ENCODE measurements at places on chromosomes 3 and 15.

DNA sequence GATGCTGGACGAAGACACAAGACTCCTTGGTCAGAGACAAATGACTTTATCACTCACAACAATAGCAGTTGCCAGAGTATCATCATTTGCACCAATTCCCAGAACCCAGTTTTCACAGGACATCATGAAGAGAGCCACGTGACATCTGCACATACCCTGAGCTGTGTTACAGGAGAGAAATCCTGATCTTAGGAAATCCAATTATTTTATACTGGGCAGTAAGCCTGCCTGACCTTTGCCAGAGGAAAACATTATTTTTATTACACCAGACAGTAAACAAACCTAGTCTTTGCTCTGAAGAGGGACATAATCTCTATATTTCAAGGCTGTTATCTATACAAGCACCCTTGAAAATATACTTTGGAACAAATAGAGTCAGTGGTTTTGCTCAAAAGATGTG, 77.4 kb downstream of the ZBBX start:
- DNase-seq, result no peak

DNA sequence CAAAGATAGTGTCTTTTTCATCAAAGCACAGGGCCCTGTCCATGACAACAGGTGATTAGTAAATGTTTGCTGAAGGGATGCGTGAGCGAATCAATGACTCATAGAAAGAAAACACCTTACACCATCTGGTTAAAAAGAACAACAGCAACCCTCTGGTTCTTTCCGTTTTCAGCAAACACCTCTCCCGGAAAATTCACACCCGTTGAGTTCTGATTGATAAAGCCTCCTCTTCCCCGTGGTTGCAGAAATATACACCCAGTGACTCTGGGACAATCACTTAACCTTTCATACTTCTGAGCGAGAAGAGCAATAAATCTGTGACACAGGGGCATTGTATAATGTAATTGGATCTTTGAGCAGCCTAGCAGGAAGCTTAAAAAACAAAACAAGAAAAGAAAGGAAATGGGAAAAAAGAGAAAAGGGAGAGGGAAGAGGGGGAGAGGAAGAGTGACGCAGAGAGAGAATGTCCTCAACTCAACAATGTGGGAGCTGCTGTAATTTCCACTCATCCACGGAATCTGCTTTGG, 37.6 kb downstream of the ADAMTS9 start:
- DNase-seq, result no peak

DNA sequence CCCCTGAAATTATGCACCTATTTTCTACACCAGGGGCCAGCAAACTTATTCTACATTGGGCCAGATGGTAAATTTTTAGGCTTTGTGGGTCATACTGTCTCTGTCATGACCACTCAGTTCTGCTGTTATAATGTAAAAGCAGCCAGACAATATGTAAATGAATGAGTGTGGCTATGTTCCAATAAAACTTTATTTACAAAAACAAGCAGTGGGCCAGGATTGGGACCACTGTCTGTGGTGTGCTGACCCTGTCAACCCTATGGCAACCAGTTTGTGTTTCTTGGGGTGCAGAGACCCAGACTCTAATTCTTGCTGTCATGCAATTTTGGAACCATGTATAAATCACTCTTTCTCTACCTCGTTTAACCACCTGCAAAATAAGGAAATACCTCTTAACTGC, 74.7 kb downstream of the LRIG1 start:
- DNase-seq, result no peak

DNA sequence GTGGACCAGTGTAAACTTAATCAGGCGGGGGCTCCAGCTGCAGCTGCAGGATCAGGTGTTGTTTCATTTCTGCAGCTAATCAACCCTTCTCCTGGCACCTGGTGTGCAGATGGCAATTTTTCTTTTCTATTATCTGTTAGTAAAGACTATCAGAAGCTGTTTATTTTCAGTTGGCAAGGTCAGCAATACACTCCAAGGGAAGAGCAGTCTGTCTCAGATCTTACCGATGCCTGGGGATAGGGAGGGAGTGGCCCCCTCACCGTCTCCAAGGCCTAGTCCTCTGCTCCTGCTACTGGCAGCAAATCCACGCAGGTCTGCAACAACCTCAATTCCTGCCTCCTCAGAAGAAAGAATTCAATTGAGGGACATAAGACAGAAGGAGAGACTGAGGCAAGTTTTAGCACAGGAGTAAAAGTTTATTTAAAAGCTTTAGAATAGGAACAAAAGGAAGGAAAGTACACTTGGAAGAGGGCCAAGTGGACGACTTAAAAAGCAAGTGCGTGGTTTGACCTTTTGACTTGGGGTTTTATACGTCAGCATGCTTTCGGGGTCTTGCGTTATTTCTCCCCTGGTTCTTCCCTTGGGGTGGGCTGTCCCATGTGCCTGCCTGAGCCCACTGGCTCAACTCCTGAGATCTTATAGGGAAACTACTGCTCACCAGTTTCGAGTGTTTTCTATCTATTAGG, 9.2 kb downstream of the CCRL2 start:
- DNase-seq, result no peak

DNA sequence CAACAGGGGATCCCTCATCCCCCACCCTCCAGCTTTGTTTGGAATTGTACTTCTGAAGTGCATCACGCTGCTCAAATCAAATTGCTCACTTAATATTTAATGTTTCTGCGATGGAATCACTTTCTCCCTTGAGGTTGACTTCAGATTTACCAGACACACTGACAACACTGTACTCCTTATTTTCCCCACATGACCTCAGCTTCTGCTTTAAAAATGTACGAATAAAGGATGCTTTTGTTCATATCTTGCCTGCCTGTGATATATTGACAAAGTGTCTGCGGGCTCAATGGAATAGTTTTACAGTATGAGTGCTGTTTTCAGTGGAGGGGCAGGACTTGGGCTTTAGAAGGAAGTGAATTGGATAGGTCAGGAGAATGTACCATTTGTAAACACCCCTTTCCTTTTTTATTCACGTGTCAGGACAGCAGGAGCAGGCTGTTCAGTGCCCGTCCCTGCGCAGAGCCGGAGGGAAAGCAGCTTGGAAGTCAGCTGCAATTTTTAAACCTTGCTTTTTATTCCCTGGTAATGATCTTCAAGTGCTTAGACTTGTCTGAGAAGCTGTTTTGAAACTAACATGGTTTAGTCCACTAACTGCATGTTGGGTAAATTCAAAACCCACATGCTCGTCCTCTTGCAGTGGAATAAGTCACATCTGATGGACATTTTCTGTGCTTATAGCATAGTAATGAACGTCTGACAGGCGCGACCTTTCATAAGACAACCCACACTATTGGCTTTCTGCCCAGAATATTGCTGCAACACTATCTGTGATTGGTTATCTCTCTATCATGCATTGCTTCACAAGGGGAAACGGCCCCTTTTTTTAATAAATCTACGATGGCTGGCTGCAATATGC, 29.9 kb downstream of the MBNL1 start:
- peak; percentile 30 for DNase-seq

DNA sequence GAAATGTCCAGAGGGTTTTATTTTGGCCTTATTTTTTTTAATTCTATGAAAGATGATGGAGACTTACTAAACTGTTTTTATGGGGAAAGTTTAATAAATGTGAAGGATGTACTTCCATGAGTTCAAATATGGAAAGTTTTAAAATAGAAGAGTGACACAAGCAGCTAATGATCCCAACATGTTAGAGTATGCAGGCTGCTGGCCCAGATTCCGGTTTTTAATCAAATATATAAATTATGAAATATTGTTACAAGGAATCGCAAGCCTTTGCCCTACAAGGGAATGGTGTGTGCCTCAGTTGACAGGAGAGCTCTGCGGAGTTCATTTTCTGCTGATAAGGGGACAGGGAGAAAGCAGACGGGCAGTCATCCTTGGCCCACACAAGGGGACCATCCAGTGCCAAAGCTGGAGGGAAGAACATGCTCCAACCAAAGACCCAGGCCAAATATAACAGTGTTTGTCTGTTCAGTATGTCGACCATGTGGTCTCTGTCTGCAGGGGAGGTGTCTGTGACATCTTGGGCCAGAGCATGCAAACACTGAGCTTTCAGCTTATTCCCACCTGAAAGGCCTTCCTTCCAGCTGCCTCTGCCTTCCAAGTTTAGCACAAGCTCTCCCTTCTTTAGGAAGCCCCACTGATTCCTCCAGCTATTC, 69.8 kb downstream of the SSUH2 start:
- DNase-seq, result no peak

- DNase-seq, result no peak
These were observed 103.3 kb upstream of the SPRED1 start for GRCh38 chr15:38149315-38149714.

Data from activated T-cell treated with anti-CD3 and anti-CD28 coated beads for 48 hours (primary cell).